ENCODE measurements at places on chromosomes 13 and 19. TPM values are rescaled to one million over a fixed set of nuclear protein-coding genes. Genes with fewer than 3 reads are reported as not detected.

Gene TMEM272
- 0.42 TPM for total RNA-seq

Gene SULT2A1
- not detected for total RNA-seq

Gene KCNRG
- not detected for total RNA-seq

Gene ARHGAP45
- 136 TPM for total RNA-seq

Gene ZNF69
- total RNA-seq, result 0.95 TPM

Gene PPP1R13L
- total RNA-seq, result 4.8 TPM

Gene CEACAM3
- not detected for total RNA-seq

Gene FXYD1
- 3.3 TPM for total RNA-seq

Gene ONECUT3
- total RNA-seq, result not detected

Gene KLF5
- 1.9 TPM for total RNA-seq

Gene ICAM5
- total RNA-seq, result 0.72 TPM

Gene ZNF543
- 3.5 TPM for total RNA-seq

Gene CEACAM7
- total RNA-seq, result not detected

Gene OR10H2
- not detected for total RNA-seq

Gene OR7A10
- total RNA-seq, result not detected

Gene C1QTNF9B
- not detected for total RNA-seq

Gene POU4F1
- not detected for total RNA-seq

Gene PSG6
- total RNA-seq, result not detected

Gene KCNN1
- 0.30 TPM for total RNA-seq

Gene CYP2A6
- not detected for total RNA-seq

Gene CD37
- 182 TPM for total RNA-seq

Gene ISYNA1
- 14.3 TPM for total RNA-seq

Gene OR4F17
- total RNA-seq, result not detected

Gene FCGBP
- total RNA-seq, result 3.8 TPM

Gene C19orf38
- 4.4 TPM for total RNA-seq

Gene HIF3A
- total RNA-seq, result not detected

Gene ZNF132
- 2.8 TPM for total RNA-seq

Gene B3GLCT
- total RNA-seq, result 1.5 TPM

Gene WBP4
- 8.2 TPM for total RNA-seq

Gene ACTN4
- total RNA-seq, result 119 TPM

Gene SIGLEC6
- not detected for total RNA-seq

Gene ZFP36
- 113 TPM for total RNA-seq

Gene TBC1D4
- 19.7 TPM for total RNA-seq

Gene FFAR2
- not detected for total RNA-seq

Gene ZNF724
- total RNA-seq, result 13.3 TPM

Gene PSPN
- 1.9 TPM for total RNA-seq
